Brain microvascular endothelial cell (primary cell): ENCODE measurements at places on chromosomes 6 and 20.
A peak's percentile ranks its signal among the peaks of the same experiment; 100 is the strongest.

DNA sequence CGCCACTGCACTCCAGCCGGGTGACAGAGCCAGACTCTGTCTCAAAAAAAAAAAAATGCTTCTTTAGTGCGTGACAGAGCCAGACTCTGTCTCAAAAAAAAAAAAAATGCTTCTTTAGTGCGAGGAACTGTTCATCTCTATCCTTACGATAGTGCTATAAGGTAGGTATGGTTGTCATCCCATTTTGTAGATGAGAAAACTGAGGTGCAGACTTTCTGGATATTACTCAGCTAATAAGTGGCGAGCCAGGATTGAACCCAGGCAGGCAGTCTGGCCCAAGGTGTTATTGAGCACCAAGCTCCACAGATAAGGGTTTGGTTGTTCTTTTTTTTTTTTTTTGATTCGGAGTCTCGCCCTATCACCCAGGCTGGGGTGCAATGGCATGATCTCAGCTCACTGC, 11.9 kb downstream of the MEA1 start:
- DNase-seq, result no peak

DNA sequence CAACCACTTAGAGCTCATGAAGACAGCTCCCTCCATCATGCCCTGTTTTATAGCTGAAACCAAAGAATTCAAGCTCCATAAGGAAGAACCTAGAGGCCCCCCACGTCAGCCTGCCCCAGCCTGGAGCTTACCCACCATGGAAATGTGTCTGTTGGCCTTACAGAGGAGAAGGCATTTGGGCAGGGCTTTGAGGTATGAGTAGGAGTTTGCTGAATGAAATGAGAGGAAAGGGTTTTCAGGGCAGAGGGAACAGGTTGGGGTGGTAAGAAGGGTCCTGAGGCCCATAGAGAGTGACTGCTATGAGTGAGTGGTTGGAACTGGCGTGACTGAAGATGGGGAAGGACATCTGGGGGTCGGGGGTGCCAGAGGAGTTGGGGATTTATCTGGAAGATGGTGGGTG, 12.7 kb upstream of the GATA5 start:
- DNase-seq, result no peak

DNA sequence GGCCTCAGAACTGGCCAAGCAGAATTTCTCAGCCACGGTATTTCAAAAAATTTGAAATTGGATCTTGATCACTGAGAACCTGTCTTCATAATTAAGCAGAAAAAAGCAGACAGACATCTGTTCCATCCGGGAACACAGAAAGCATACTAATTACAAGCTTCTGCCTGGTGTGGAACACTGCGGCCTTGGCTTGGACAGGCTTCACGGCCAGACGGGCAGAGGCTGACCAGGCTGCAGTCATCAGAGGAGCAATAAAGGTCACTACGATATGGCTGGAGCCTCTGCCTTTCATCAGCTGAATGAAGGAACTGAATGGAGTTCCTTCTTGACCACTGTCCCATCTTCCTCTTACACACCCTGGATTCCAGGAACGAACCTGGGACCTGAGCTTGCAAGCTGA, 3.9 kb upstream of the NRSN1 start:
- no peak for DNase-seq

DNA sequence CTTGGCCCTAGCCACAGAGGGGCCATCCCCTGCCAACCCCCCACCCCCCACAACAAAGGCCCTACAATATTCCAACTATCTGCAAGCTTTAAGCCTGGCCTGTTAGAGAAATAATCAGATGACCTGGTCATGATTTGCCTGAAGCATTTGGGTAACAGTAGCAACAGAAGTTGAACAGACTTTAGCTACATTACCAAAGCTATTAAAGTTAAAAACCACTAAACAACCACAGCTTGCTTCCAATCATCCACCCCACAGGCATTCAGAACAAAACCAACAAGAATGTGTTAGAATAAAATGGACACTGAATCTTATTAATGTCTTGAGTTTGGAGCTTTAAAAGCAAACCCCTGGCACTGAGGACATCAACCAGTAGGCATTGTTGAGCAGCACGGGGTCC, 250.9 kb downstream of the LRFN2 start:
- DNase-seq, result no peak

- DNase-seq, result peak; percentile 0
These were observed at the start of gene ZNF334 for GRCh38 chr20:46512943-46513844. ZNF334 (minus strand) TSS chr20:46513559; CDS start chr20:46512102, 1,457 bp downstream.

- DNase-seq, result no peak
These were observed 21.6 kb upstream of the FKBP5 start for GRCh38 chr6:35710241-35710847.

GRCh38 chr20:24880356-24880755, 68.7 kb upstream of the CST7 start:
- DNase-seq, result no peak
